SIG-M5 (cell line): ENCODE measurements at places on chromosomes 11 and 22.

DNA sequence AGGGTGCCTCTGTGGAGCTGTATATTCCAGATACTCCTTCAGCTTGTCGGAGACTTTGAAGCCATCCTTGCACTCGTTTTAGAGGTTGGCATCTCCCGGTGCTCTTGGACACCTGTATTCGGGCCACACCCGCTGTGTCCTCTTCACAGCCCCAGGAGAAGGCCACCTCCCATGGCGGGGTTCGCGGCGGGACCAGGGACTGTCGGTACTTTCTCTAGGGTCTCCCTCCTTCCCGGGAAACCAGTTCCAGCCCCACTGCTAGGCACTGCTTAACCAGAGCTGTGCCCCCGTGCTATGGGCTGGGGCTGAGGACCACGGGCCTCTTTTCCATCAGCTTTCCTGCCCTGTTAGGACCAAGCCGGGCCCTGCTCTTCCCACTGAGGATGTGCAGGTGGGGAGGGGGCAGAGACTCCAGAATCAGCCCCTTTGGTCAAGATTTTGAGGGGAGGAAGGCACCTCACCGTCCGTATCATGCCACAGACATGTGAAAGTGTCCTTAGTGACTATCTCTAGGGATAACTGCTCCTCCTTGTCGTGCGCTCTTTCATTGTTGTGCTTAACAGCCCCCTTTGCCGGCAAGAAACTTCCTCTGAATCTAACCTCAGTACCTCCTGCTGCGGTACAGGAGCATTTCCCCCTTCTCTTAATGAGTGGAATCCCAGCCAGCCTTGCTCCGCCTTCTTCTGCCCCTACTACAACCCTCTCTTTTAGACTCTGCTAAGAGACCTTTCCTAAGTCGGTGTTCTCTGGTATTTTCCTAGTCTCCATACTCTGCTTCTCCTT, 1.2 kb upstream of the B3GAT1 start:
- DNase-seq = no peak

GRCh38 chr11:3709977-3710376, 38.8 kb upstream of the CHRNA10 start:
- no peak for DNase-seq

DNA sequence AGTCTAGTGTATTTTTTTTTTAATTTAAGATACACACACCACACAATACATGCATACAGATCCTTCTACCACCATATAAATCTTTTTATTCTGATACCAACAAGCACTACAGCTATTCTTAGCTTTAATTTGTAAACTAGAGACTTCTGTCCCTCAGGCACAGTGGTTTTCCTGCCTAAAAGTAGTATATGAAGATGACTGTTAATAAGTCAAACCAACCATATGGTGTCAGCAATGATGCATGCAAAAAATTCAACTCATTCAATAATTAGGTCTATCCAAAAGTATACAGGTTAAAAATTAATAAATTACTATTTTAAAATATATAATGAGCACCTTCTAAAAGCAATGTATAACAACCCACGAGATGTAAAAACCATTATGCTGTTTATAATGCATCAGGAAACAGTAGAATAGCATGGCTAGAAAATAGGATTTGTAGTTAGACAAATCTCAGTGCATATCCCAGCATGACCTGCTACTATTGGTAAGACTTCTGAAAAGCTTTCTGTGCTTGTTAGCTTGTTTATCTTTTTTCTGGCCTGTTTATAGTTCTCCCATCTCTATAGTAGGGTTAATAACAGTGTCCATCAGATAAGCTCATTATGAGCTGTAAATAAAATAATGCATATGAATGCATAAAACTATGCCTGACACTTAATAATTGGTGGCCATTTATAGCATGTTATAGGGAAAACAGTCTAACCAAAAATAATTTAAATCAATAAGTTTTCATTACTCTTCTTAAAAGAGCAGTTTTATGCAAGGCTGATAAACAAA, 10.2 kb downstream of the RAB38 start:
- no peak for DNase-seq

- DNase-seq = no peak
Measured at GRCh38 chr22:27135031-27135981, 477.9 kb downstream of the MIAT start.

DNA sequence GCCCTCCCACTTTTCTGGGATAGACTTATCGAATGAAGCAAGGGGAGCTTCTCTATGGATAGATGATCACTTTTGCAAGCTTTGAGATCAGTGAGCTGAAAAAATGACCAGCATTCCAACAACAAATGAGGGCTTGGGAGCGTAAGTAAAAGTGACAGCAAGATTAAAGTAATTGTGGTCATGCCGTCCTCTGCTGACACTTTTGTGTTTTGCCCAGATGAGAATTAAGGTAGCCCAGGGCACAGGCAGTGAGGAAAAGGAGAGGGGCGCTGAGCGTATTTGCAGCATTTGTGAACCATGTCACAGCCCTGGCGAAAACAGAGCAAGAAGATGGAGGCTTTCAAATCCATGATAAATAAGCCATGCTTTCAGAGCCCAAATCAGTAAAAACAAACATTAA, 24.6 kb upstream of the TMA7B start:
- DNase-seq = no peak

GRCh38 chr11:32852207-32852606, 22.5 kb downstream of the PRRG4 start:
- peak; percentile 25 for DNase-seq

DNA sequence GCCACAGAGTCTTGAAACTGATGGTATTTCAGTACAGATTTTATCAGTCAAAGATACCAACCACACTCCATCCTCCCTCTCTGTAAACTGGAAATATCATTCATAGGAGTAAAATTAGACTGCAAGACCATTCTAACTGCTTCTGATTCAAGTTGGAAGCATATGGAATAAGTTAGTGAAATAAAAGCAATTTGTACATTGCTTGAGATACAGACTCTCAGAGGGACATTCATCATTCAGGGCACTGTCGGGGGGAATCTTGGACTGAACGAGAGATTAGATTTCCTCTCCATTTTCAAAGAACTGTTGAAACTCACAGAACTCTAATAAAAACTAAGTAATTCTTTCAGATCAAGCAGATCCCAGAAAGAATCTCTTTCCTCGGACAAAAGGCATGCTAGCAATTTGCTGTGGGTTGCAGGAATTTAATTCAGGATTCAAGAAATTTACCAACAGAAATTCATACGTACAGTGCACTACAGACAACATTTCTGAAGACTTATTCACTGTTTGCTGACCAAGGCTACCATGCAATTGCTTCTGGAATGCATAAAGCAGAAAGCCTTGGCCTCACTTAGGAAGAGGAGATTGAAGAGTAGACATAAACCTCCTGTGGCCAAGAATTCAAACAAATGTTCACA, 34.1 kb downstream of the PAMR1 start:
- DNase-seq = no peak

- DNase-seq = no peak
Measured at GRCh38 chr11:117706322-117706814, 90.6 kb downstream of the DSCAML1 start.

GRCh38 chr22:27876684-27877083, 42.4 kb downstream of the PITPNB start:
- no peak for DNase-seq

GRCh38 chr11:116636341-116636929, 136.4 kb downstream of the BUD13 start:
- no peak for DNase-seq

- no peak for DNase-seq
Measured at GRCh38 chr22:19524170-19525115, at the start of gene CLDN5. TSS of gene CLDN5 (minus strand) at chr22:19524410. CDS start at chr22:19524255, 155 bp downstream.

GRCh38 chr22:29330753-29331152, 15.3 kb upstream of the RASL10A start:
- DNase-seq = no peak

GRCh38 chr22:19376971-19377370, 54.6 kb downstream of the HIRA start:
- no peak for DNase-seq

- no peak for DNase-seq
Measured at GRCh38 chr22:45891021-45891421, 85.9 kb downstream of the WNT7B start.

DNA sequence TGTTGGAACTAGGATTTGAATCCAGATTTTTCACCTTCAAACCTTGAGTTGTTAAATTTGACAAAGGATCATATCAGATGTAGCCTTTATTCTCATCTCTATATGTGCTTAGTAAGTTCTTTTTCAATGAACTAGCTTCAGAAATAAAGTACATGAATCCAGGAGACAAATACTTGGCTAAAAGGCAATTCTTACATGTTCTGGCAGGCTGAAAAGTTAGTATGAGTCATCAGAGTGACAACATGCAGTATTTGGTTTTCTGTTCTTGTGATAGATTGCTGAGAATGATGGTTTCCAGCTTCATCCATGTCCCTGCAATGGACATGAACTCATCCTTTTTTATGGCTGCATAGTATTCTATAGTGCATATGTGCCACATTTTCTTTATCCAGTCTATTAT, 40.4 kb downstream of the BBOX1 start:
- no peak for DNase-seq

DNA sequence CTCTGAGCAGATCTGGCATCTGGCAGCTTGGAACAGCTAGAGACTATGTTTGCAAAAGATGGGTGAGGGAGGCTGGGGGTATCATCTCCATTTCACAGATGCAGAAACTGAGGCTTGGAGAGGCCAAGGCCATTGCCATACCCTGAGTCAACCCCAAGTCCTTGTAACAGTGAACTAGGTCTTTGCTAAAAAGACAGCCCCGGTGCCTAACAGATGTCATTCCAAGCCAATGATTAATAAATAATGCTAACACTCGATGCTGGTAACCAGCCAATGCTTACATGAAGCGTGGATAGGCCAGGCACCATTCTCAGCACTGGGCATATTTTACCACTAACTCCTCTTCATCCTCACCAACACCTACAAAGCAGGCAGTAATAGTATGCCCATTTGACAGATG, 164.0 kb downstream of the MN1 start:
- DNase-seq = no peak

DNA sequence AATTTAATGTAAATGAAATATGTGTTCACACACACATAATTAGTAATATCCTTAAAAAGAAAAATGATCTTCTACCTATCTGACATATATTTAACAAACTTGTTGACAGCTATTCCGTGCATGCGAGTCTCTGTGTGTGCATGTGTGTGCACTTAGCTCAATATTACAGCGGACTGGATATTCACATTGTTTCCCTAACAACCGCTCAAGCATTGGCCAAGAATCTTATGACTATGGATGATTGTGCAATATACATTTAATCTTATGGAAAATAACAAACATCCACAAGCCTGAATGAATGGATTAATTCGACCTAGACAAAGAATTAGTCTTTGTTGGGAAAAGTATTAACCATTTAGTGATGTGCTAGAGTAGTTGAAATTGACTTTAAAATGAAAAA, 1078.6 kb downstream of the LRRC4C start:
- no peak for DNase-seq

DNA sequence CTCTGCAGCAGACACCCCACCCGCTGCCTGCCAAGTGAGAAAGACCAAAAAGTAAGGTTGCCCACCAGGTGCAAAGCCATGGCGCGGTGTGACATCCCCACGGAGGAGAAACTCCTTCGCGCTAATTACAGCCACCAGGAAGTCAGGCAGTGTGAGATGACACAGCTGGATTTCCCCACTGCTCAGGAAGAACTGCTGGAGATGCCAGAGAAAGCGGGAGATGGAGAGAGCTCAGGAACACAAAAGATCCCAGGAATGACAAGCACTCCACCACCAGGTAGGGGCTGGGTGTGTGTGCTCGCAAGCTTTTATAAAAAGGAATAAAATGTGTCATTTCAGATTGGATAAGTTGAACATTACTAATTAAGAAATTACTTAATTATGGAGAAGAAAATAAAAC, 292.7 kb downstream of the OPCML start:
- no peak for DNase-seq

- no peak for DNase-seq
Measured at GRCh38 chr22:33481550-33481949, 423.4 kb upstream of the SYN3 start.
